Cortex of kidney (tissue), 1 donor: ENCODE measurements at places on chromosomes 3 and 15.

- DNase-seq = no peak
Observed at GRCh38 chr15:39546842-39547241, 34.0 kb upstream of the THBS1 start.

- no peak for DNase-seq
Observed at GRCh38 chr15:89551550-89551949, 23.7 kb upstream of the TICRR start.

DNA sequence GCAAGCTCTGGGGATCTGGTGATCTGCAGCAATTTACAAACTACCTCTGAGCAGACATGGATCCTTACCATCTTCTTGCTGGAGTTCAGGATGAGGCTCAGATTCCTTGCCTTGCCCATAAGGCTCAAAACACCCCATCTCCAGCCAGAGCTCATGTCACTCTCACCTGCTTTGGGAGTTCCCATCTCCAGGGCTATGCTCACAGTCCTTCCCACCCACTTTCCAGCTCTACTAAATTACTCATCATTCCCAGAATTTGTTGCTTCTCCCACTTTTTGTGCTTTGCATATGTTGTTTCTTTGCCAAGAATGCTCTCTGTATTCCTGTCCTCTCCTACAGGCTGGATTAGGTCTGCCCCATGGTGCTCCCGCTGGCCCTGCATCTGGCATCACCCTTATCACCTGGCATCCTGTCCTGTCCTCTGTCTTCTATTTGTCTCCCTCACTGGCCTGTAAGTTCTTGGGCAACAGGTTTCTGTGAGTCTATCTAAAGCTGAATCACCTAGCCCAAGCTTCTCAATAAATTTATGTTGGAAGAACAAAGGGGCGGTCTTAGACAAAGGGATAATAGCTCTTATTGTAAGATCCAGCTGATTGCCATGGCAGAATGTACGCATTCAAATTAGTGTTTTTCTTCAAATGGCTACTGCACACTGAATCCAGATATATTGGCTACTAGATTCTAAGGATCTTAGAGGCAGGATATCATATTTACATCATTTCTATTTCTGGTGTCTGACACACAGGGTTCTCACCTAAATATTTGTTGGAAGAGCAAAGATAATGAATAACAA is 179.2 kb downstream of the CLSTN2 start:
- DNase-seq = no peak

DNA sequence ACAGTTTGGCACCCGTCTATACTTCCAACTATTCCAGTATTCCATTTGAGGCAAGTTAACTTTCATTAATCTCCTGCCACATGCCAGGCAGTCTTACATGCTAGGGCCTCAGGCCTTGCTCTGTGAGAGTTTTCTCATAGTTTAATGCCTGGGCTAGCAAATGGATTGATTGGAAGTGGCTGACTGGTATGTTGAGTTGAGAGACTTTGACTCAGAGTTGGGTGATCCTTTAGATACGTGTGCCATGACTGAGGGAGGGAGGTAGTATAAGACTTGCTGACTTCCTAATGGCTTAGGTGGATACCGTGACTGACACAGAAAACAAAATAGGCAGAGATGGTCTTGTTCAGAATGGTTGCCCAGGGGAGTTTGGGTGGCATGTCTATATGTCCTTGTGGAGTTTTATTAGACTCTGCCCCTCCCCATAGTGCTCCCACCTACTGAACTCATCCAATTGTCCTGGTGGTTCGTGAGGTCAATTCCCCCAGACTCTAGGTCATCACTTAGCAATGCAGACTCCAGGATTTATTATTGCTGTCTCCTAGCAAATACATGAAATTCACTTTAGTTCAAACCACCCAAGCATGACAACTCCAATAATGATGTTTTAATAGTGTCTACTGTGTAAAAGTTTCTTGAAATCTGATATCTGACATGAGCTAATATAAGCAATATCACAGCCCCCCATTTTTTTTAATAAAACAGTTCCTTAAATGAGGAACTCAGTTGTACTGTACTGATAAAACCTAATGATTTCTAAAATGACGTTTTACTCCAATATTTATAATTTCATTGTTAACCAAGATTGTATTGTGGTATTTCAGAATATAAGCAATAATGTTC is 413.9 kb upstream of the MDFIC2 start:
- DNase-seq = no peak

DNA sequence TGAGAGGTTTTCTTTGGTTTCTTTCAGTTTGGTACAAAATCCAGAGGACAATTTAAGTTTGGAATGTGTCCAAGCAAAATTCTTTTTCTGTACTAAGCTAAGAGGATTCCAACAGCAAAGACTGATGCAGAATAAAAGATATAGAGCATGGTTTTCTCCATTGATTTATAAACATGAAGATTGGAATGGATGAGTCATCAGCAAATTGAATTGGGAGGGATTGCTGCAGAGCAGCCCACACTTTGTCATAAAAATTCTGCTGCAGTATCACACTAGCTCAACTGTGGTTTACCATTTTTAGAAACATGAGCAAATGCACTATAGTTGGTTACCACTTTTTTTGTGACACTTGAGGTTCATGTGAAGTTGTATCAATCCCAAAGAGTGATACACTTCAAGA is 16.1 kb upstream of the LARP6 start:
- DNase-seq = no peak
